ENCODE measurements at places on chromosomes 1 and 21.

DNA sequence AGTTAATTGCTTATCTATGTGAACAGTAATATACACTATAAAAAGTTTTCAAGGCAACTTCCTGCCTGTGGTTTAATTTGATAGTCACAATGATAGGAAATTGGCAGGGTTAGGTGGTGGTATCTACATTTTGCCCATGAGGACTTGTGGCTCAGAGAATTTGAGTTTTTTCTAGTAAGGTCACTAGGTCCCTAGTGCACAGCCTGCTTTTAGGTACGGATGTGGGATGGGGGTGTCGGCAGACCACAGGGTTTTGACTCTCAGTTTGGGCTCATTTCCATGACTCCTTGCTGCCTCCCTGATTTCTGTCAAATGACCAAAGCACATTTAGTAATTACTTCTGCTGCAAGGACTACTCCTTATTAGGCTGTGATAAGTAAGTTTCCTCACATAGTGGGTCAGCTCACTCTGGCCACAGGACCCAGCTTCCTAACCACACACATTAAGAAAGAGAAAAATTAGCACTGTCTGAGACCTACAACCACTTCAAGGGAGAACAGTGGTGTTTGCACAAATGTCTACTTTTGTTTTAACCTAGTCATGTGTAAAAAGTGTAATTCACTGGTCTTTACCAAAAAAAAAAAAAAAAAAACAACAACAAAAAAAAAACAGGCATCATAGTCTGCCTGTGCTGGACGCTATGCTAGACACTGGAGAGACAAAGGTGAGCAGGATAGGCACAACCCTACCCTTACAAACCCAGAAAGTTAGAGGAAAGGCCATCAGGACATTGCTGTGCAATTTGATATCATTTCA, 43.7 kb downstream of the MRPL39 start:
- no peak for DNase-seq
- no peak overlapping the region for H3K27ac ChIP-seq
- H3K27me3 ChIP-seq: peaks cover 28% of the 10 kb centered on the region
- H3K4me1 ChIP-seq: no peaks in the 10 kb centered on the region
- no peak overlapping the region for H3K4me3 ChIP-seq

GRCh38 chr1:24266398-24266941, 52.7 kb upstream of the GRHL3 start:
- no peak overlapping the region for H3K4me3 ChIP-seq
- DNase-seq: no peak
- H3K36me3 ChIP-seq: no peaks in the 10 kb centered on the region

DNA sequence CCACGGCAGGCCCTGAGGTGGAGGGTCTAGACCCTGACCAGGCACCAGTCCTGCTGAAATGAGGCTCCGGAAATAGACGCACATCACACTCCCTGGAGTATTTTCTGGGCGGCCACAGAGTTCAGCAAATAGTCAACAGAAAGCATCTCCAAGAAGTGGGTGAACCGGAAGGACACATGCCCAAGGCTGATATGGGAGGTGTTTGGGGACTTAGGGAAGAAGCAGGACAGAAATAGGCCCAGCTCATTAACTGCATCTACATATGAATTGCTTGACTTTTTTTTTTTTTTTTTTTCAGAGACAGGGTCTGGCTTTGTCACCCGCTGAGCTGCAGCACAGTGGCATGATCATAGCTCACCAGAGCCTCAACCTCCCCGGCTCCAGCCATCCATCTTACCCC, 36.5 kb upstream of the GPR157 start:
- peak overlapping the region; percentile 74 for H3K27ac ChIP-seq
- H3K36me3 ChIP-seq: peaks cover 3% of the 10 kb centered on the region
- peaks cover 32% of the 10 kb centered on the region for H3K4me1 ChIP-seq
- no peak for DNase-seq
- no peaks in the 10 kb centered on the region for H3K27me3 ChIP-seq
- no peak overlapping the region for H3K4me3 ChIP-seq

DNA sequence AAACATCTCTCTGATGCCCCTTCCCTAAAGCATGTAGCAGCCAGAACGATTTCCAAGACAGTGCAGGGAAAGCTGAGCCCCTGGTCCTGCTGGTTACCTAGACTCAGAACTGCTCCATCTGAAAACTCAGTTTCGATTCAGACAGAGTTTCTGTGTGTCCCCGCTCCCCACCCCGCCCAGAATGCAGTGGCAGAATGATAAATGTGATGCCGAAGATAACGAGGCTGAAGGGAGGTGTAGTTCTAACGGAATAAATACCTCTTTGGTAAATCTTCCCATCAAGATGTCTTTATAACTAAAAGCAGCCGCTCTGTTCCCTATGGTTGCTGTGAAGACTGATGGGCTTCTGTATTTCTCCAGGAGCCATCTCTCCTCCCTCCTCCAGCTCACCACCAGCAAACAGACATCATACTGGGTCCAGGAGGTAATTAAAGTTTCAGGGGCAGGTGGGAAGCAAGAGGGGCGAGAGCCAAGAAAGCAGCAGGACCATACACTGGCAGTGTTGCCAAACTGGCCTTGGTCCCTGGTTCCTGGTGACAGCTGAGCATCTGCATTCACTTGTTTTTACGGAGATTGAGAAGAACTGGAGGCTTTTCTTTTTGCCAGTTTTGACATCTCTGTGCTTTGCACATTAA, 76.9 kb downstream of the DDX20 start:
- no peak overlapping the region for H3K27ac ChIP-seq
- peaks cover 31% of the 10 kb centered on the region for H3K27me3 ChIP-seq
- DNase-seq: no peak
- H3K4me1 ChIP-seq: no peaks in the 10 kb centered on the region
- H3K36me3 ChIP-seq: no peaks in the 10 kb centered on the region
- no peak overlapping the region for H3K4me3 ChIP-seq

DNA sequence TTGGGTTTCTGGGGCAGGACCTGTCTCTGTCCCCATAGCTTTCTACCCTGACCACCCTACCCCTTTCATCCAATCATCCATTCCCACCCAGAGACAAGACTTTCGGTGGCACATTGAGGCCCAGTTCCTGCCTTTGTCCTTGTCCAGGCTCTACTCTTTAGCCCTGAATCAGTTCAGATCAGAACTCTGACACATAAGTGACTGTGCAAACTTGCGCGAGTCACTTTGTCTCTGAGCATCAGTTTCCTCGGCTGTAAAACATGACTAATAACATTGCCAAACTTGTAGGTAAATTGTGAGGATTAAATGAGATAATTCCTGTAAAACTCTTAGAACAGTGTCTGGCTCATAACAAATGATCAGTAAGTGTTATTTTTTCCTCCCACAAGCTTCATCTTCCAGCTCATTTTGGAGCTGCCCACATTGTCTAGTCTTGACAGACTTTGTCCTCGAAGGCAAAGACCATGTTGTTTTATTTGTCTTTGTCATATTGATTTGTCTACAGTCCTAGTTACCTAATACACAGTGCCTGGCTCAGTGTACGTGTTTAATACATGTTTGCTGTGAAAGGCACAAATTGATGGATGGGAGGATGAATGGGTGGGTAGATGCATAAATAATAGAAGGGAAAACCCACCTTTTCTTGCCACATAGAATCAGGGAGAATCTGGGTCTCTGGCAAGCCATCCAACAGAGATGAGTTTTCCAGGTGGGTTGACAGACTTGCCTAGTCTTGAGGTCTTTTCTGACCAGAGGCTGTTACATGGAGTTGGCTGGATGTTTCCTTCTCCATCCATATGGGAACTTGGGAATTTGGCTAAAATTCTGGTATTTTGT, 262.9 kb downstream of the OMA1 start:
- no peak overlapping the region for H3K4me3 ChIP-seq
- no peak for DNase-seq
- no peak overlapping the region for H3K27ac ChIP-seq
- no peaks in the 10 kb centered on the region for H3K4me1 ChIP-seq
- H3K36me3 ChIP-seq: no peaks in the 10 kb centered on the region

Data from type B pancreatic cell (in vitro differentiated cells).